ENCODE measurements at places on chromosomes 4 and X. TPM values are rescaled to one million over a fixed set of nuclear protein-coding genes. Genes with fewer than 3 reads are reported as not detected.

DNA sequence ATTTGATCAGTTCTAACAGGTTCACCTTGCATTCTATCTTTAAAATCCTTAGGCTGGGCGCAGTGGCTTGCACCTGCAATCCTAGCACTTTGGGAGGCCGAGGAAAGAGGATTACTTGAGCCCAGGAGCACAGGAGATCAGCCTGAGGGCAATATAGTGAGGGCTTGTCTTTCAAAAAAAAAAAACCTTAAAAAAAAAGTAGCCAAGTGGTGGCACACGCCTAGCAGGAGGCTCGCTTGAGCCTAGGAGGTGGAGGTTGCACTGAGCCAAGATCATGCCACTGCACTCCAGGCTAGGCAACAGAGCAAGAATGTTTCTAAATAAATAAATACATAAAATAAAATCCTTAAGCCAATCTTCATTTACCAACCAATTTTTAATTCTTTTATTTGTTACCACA lies 75.6 kb downstream of the PRSS12 start:
- DNase-seq = no peak

GRCh38 chrX:110454336-110454735 lies 95.7 kb downstream of the RTL9 start:
- DNase-seq = no peak

GRCh38 chr4:177446586-177446985 lies 4.3 kb upstream of the AGA start:
- no peak for DNase-seq

- no peak for DNase-seq
Measured at GRCh38 chrX:18537524-18537923, 112.1 kb downstream of the CDKL5 start.

The CSAG1 gene
- not detected for total RNA-seq

All from skin of body (tissue), 3 donors.